ENCODE measurements at places on chromosomes 7 and 10.

DNA sequence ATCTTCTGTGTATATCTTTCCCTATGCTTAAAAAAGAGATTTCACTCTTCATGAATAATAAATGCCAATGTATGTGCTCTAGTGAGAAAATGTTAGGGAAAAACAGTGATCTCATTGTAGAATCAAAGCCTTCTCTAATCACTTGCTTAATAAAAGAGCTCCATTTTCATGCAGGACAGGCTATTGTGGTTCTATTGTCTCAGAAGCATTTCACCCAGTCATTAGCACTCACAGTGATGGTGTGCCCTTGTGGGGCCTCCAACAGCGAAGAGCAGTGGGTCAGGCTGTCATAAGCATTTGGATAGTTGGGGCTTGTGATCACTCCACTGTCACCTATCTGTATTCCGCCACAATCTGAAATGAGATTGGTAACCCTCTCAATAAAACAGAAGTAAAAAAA lies 83.9 kb upstream of the RSU1 start:
- DNase-seq = no peak

DNA sequence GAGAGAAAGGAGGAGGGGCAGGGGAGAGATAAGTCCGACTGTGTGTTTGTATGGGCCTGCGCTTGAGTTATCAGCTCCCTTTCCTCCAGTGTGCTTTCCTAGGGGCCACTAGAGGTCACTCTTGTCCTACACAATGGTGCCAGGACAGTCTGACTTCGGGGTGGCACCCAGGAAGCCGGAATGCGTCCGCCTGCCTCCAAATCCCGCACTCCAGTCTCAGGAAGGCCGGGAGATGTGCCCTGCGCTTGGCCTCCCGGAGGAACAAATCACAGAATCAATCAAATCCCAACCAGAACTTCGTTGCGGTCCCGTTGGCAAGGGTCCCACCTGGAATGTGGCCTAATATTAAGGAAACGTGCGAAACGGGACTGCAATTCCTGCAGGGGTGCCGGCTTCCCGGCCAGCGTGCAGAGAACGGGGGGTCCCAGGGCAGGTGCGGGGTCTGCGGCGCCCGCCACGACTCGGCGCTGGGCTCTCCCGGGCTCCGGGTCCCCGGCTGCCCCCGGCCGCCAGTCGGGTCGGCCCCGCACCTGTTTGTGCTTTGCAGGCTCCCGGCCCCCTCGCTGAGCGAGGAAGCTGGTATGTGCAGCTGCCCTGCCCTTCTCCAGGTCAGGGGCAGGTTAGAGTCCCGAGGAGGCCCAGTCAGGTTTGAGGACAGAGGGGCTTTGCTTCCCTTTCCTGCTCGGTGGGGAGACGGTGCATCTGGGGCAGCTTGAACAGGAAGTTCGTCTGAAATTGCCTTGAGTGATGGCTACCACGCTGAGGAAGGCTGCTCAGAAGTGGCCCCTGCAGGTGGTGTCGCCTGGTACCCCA lies 21.0 kb upstream of the HPS1 start:
- peak; percentile 57 for DNase-seq

DNA sequence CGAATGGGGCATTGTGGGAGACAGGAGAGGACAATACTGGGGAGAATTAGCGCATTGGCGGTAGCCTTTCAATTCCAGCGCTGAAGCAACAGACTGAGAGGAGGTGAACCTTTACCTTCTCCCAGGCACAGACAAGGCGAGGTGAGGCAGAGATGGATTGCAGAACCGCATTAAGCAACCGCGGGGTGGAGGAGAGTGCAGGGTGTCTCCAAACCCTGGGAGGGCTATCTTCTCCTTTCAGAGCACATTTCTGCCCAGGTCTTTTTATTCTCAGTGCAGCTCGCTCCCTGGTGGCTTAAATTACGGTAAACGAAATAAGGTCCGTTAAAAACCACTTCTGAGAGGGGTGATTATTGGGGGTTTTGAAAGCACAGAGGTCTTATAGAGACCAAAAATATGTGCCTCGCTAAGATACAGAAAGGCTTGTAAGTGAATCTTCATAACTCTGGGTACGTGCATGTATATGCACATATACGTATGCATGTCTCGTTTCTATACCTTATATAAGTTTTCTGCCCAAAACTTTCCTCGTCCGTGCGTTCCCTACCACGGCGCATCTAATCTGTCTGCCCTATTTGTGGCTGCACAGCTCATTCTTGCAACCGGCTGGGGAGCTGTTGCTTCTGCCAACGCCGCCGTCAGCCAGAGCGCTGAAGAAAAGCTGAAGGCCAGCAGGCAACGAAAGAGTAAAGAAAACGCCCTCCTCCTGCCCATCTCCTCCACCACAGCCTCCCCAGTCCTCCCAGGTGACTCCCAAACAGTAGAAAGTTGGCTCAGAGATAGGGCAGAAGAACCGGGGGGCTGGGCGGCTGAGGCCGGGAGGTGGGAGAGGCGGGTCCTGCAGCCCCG lies 895 bp upstream of the ZNF804B start:
- DNase-seq = no peak

DNA sequence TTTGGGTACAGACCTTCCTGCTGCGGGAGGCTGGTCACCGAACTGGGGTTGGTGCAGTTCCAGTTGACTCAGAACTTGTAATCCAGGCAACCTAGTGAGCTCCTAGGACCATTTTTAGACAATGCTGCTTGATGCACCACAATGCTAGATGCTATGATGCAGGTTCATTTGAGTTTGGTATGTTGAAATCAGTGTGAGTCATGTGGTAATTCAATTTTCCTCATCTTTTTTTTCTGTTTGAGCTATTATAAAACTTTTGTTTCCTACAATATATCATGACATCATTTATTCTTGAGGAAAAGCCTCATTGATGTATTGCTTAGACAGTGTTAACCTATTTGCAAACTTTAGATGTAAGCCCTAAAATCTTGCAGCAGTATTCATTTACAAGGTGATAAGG lies 40.9 kb upstream of the MTPN start:
- no peak for DNase-seq

GRCh38 chr7:96061844-96062243 lies 260.1 kb downstream of the SLC25A13 start:
- no peak for DNase-seq

GRCh38 chr7:100023526-100023925 lies 8.1 kb downstream of the ZKSCAN1 start:
- DNase-seq = no peak

DNA sequence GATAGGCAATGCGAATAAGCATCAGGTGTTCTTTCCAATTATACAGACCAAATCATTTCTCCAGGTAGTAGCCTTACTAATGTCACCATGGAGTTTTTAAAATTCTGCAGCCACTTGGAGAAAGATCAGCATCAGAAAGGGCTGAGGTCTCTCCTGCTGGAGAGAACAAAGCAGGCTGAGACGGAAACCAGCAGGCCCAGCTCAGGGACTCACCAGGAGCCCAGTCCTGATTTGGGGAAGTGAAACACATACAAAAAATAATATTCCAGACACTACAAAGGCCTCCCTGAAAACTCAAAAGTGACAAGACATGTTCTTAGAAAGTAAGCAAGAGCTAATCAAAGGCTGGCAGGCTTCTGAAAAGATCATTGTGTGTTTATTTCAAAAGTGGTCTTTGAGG lies 207.1 kb upstream of the GHITM start:
- DNase-seq = no peak

- no peak for DNase-seq
Measured at GRCh38 chr7:133836666-133837065, 290.5 kb upstream of the LRGUK start.

DNA sequence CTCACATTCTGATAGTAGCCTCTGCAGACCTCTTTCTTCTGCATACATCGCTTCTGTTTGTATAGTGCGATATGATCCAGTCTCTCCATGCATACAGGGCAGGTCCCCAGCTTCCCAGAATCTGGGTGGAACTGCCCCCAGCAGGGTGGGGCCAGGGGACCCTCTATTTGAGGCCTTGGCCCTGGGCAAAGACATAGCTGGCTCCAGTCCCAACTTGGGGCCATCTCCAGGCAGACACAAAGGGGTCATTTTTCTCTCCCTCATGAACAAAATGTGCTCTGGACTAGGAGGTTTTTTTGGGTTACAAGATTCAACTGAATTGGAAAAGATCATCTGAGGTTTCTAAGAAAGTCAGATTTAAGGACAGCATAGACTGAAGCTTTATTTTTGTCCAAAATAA lies 21.1 kb upstream of the HSPA12A start:
- no peak for DNase-seq

- DNase-seq = no peak
Measured at GRCh38 chr10:98299341-98299740, 31.3 kb upstream of the LOXL4 start.

Data from AML-193 (cell line).